Dermis blood vessel endothelial cell (primary cell): ENCODE measurements at places on chromosomes 2 and 18. TPM values are rescaled to one million over a fixed set of nuclear protein-coding genes. Genes with fewer than 3 reads are reported as not detected.

UGT1A3 gene
- not detected in 2 replicates for total RNA-seq

VAMP5 gene
- 45.3 and 132 TPM in 2 replicates for total RNA-seq

CD302 gene
- 13.4 and 19.2 TPM in 2 replicates for total RNA-seq

ASXL3 gene
- 0.05 TPM in 1 of 2 replicates, not detected in the other for total RNA-seq

LONRF2 gene
- total RNA-seq = under 0.01 TPM in 1 of 2 replicates, not detected in the other

CD28 gene
- under 0.01 and 0.05 TPM in 2 replicates for total RNA-seq

FBXO15 gene
- 1.7 TPM in 1 of 2 replicates, not detected in the other for total RNA-seq

TCF23 gene
- not detected in 2 replicates for total RNA-seq

RRM2 gene
- total RNA-seq = 19.9 and 90.8 TPM in 2 replicates

FSHR gene
- total RNA-seq = not detected in 2 replicates

MZT2A gene
- total RNA-seq = 59.8 and 140 TPM in 2 replicates

MAP2 gene
- 3.9 and 6.0 TPM in 2 replicates for total RNA-seq

MC5R gene
- total RNA-seq = not detected in 2 replicates

SKOR2 gene
- not detected in 2 replicates for total RNA-seq

ALLC gene
- total RNA-seq = not detected in 2 replicates

KIAA2012 gene
- total RNA-seq = not detected in 2 replicates

UGT1A5 gene
- not detected in 2 replicates for total RNA-seq

EML6 gene
- total RNA-seq = 0.17 and 1.1 TPM in 2 replicates

CEP68 gene
- 38.5 and 44.4 TPM in 2 replicates for total RNA-seq

ZAP70 gene
- 0.09 TPM in 1 of 2 replicates, not detected in the other for total RNA-seq

PLCD4 gene
- 1.7 and 4.7 TPM in 2 replicates for total RNA-seq

ZBTB7C gene
- total RNA-seq = under 0.01 TPM in 1 of 2 replicates, not detected in the other

TCF4 gene
- total RNA-seq = 474 and 759 TPM in 2 replicates

LOXL3 gene
- 0.85 and 1.7 TPM in 2 replicates for total RNA-seq

LRP1B gene
- under 0.01 TPM in 2 replicates for total RNA-seq

HOXD9 gene
- 24.5 and 28.4 TPM in 2 replicates for total RNA-seq

DNAH7 gene
- total RNA-seq = 0.09 and 0.17 TPM in 2 replicates

SH2D6 gene
- total RNA-seq = not detected in 2 replicates

RGPD3 gene
- 0.33 and 0.51 TPM in 2 replicates for total RNA-seq

PSMD14 gene
- 82.7 and 113 TPM in 2 replicates for total RNA-seq

BOK gene
- 88.1 and 99.4 TPM in 2 replicates for total RNA-seq

B3GNT7 gene
- 12.1 and 13.6 TPM in 2 replicates for total RNA-seq

IL1R1 gene
- 24.2 and 24.7 TPM in 2 replicates for total RNA-seq

RAB31 gene
- 27.2 and 44.3 TPM in 2 replicates for total RNA-seq

PLGLB1 gene
- 0.84 and 2.6 TPM in 2 replicates for total RNA-seq

ARHGAP25 gene
- 12.1 and 14.3 TPM in 2 replicates for total RNA-seq

ALKAL2 gene
- 0.28 TPM in 1 of 2 replicates, not detected in the other for total RNA-seq

CHRNG gene
- total RNA-seq = not detected in 2 replicates

THUMPD2 gene
- 6.5 and 7.0 TPM in 2 replicates for total RNA-seq
